ENCODE measurements at places on chromosomes 2 and 18.

DNA sequence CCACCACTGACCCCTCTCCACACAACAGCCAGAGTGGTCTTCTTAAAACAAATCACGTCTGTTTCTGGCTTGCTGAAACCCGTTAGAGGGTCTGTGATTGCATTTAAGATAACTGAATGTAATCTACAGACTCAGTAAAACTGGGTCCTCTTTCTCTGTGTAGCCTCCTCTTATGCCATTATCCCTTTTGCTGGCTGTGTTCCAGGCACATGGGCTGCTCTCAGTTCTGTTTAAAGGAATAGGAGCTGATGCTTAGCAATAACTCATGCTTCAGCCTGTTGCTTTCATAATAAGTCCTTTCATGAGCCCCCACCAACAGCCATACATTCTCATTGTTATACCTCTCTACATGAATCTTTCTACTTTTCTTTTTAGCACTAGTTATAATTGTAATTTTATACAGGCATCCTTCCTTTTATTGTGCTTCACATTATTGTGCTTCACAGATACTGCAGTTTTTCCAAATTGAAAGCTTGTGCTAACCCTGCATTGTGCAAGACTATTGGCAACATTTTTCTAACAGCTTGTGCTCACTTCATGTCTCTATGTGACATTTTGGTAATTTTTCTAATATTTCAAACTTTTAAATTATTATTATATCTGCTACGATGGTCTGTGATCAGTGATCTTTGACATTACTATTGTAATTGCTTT is 782.6 kb downstream of the MBD2 start:
- DNase-seq: no peak

GRCh38 chr2:219000569-219000960 is 7.3 kb upstream of the CRYBA2 start:
- no peak for DNase-seq

GRCh38 chr18:34773961-34774766 is 64.1 kb downstream of the DTNA start:
- DNase-seq: no peak

DNA sequence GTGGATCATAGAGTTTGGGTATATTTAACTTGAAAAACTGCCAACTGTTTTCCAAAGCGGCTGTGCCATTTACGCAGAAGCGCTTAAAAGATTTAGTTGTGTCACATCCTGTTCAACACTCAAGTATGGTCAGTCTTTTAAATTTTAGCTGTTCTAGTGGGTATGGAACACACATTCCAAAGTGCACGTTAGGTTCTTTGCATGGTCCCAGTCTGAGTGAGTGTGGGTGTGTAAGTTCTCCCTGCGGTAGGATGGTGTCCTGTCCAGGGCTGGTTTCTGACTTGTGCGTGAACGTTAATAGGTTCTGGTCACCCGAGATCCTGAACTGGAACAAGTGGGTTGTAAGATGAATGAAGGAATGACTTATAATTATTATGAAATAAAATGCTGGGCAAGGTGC is 28.4 kb upstream of the IL36G start:
- DNase-seq: no peak

GRCh38 chr18:76493213-76494161 is 1.6 kb downstream of the ZNF516 start:
- DNase-seq: no peak

DNA sequence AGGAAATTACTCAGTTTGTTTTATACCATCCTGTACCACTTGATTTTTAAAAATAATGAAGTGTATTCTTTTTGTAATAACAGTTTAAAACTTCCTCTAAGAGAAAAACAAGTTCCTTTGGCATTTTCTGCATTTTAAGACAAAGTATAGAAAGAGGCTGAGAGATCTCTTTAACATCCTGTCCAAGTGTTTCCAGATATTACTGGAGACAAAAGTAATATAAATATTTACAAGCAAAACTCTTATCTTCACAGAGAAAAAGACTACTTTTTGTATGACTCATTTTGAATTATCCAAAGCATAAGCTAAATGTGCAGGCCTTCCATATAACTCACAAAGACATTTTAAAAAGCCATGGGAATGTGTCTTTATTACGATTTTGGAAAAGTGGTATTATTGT is 221.1 kb downstream of the RDH14 start:
- no peak for DNase-seq

DNA sequence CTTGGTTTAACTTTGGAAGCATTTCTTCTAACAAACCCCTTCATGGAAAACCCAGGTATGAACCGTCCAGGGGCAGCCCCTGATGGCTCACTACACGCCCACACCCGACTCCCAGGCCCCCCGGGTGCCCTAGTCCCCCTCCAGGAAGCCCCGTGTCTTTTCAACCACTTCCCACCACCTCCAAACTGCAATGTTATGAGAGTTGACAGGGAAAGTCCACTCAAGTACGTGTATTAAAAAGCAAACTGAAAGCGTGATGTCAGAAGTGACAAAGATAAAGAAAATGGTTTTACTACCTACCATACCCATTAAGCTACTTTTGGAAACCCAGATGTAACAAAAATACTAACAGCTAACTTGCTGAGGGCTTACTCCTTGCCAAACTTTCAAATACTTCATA is 51.5 kb downstream of the L3MBTL4 start:
- DNase-seq: no peak

DNA sequence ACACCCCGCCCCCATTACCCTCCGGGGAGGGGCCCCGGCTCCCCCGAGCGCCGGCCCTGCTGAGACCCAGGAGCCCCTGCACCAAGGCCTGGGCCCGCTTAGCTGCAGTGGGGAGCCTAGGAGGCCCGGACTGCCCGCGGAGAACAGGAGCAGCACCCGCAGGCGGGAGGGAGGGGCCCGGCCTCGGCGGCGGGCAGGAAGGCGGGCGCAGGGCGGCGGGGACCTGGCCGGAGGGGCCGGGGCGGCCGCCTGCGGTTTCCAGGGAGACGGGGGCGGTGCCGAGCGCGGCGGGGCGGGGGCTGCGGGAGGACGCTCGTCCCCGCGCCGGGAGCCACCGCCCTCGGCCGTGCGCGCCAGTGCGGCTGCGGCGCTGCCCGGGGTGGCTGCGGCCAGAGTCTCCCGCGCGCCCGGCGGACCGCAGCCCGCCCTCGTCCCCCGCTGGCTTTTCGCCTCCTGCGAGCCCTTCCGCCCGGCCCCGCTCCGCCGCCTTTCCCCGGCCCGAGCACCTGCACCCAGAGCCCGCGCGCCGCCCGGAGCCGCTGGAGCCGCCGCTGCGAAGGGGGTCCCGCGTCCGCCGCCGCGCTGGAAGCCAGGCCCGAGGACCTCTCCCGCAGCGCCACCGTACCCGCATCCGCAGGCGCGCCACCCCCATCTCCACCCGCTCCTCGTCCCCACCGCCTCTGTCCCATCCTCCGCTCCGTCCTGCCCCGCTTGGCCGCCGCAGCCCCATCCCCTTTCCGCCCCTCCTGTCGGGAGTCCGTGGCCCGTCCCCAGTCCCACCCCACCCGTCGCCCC is 17.2 kb downstream of the GPC1 start:
- no peak for DNase-seq

- DNase-seq: no peak
These were observed 81.2 kb upstream of the LTBP1 start for GRCh38 chr2:32865399-32866068.

GRCh38 chr18:77749089-77749488 is 499.4 kb downstream of the GALR1 start:
- no peak for DNase-seq
